Neural crest cell (in vitro differentiated cells): ENCODE measurements at places on chromosomes 5 and 9.

GRCh38 chr5:128350705-128351104 lies 187.3 kb downstream of the FBN2 start:
- no peak for DNase-seq

GRCh38 chr9:83935276-83935935 lies 14.2 kb upstream of the KIF27 start:
- DNase-seq, result no peak

GRCh38 chr5:25029004-25029403 lies 384.2 kb upstream of the CDH10 start:
- DNase-seq, result no peak

GRCh38 chr9:133134388-133135145 lies 13.5 kb upstream of the RALGDS start:
- no peak for DNase-seq

- no peak for DNase-seq
Measured at GRCh38 chr5:68834491-68834981, 259.3 kb upstream of the SLC30A5 start.

- DNase-seq, result no peak
Measured at GRCh38 chr9:32424616-32425015, 40.2 kb downstream of the ACO1 start.

GRCh38 chr9:38423973-38424843 lies at the start of gene IGFBPL1:
Gene IGFBPL1, minus strand, starts transcription at chr9:38424454. Its CDS starts 30 bp downstream, at chr9:38424424.
- DNase-seq, result peak; percentile 38

- DNase-seq, result no peak
Measured at GRCh38 chr5:178237431-178238312, 5.1 kb upstream of the PHYKPL start.

DNA sequence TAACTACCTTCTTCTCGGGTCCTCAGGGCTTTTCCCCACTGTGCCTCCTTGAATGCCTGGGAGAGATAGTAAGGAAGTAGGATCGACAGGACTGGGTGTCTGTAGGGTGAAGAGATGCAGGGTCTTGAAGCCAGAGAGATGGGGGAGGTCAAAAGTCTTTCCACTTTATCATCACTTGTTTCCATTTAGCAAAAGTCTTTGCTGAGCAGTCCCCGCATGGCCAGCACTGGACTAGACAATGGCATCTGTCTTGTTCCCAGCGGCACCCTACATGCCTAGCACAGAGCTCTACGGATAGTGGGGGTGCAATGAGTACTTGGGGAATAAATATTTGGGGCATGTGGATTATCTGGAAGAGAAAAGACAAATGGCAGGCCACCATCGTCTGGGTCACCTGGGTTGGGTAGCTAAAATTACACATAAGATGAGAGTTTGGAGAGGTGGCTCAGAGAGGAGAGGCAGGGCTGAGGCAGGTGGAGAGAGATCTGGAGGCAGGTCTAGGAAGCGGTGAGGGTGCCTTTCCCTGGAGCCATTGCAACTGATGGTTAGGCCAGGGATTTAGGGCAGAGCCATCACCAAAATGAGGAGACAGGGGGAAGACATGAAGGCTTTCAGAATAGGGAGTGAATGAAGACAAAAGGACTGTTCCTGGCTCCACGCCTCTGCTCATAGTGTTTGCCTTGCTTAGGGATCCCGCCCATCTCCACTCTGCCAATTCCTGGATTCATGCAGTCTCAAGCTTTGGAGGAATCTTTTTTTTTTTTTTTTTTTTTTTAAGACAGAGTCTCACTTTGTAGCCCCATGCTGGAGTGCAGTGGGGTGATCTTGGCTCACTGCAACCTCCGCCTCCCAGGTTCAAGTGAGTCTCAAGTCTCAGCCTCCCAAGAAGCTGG lies 250.8 kb upstream of the KLF4 start:
- DNase-seq, result no peak
